HTR-8/SVneo (cell line): ENCODE measurements at places on chromosomes 4 and X.
A peak's percentile ranks its signal among the peaks of the same experiment; 100 is the strongest.

GRCh38 chrX:14505648-14506047, 23.7 kb upstream of the GLRA2 start:
- DNase-seq = no peak

DNA sequence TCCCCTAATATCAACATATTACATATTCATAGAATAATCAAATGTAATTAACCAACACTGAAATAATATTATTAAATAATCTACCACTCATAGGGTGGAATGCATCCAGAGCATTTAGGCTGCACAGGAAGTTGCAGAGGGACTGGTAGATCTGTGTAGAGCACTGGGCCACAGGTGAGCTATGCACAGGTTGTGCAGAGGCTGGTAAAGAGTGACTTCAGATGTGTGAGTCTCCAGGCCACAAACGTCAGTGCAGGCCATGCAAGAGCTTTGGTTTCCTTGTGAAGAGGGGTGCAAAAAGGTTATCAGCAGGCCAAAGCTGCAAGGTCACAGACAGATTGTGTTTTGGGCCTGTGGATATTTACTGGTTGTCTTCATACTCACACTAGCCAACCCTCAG, 25.5 kb upstream of the MANBA start:
- DNase-seq = no peak

DNA sequence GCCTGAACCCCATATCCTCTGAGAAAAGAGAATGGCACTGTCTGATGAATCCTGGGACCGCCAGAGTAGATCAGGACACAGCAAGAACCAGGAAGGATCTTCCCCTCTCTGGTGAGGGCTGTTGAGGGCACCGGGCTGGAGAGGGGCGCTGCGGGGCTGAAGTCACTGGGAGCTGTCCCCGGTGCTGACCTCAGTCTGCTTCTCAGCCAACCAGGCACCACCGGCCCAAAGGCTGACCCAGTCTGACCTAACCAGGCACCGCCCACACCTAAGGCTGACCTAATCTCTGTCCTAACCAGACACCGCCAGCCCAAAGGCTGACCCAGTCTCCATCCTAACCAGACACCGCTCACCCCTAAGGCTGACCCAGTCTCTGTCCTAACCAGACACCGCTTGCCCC, 82.8 kb downstream of the CPZ start:
- peak; percentile 24 for DNase-seq

GRCh38 chr4:1050486-1051213, 39.2 kb downstream of the FGFRL1 start:
- DNase-seq = no peak

GRCh38 chrX:109463784-109464183, 18.1 kb downstream of the GUCY2F start:
- no peak for DNase-seq

DNA sequence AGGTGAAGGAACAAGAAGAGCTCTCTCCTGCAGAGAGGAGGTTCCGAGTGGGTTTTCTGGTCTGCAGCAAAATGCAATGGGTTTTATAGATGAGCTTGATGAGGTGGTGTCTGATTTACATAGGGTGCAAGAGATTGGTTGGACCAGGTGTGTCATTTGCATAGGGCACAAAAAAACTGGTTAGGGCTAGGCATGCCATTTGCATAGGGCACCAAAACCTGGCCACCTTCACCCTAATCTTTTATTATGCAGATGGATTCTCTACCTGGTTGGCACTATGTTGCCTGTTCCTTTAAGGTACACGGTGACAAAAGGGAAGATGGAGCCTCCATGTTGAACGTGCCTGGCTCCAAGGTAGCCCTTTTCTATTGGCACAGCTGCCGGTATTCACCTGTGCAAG, 94.5 kb upstream of the PRKX start:
- DNase-seq = no peak

DNA sequence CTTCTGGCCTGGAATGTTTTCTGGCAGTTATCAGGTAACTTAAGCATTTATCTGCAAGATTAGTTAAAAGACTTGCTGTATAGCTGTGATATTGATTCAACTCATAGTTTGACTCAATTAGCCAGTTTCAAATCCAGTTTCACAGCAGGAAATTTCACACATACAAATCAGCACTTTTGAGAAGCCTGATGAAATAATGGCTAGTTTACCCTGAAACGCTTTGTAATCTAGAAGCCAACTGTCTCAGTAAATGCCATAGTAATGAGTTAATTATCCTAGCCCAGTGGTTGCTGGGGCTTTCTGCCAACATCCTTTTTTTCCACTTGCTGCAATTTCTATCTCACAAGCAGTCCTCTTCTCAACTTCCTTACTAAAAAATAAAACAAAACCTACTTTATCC, 53.1 kb downstream of the ARHGEF38 start:
- no peak for DNase-seq

- no peak for DNase-seq
Measured at GRCh38 chr4:127344071-127344470, 288.7 kb upstream of the INTU start.

GRCh38 chrX:16828124-16828908, 41.8 kb downstream of the RBBP7 start:
- DNase-seq = no peak

DNA sequence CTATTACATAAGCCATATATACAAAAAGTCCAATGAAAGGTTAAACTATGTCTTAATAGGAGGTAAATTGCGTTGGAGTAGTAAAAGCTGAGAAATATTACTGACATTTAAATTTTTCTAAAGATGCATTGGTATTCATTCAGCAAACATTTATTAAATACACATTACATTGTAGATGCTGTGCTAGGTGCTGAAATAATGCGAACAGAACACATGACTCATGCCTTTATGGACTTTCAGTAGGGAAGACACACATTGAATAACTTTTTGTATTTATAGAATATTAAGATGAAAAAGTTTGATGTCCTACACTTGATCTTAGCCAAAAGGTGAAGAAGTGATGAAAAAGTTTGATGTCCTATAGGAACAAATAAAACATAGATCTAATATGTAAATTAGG, 871.1 kb upstream of the SLIT2 start:
- no peak for DNase-seq

DNA sequence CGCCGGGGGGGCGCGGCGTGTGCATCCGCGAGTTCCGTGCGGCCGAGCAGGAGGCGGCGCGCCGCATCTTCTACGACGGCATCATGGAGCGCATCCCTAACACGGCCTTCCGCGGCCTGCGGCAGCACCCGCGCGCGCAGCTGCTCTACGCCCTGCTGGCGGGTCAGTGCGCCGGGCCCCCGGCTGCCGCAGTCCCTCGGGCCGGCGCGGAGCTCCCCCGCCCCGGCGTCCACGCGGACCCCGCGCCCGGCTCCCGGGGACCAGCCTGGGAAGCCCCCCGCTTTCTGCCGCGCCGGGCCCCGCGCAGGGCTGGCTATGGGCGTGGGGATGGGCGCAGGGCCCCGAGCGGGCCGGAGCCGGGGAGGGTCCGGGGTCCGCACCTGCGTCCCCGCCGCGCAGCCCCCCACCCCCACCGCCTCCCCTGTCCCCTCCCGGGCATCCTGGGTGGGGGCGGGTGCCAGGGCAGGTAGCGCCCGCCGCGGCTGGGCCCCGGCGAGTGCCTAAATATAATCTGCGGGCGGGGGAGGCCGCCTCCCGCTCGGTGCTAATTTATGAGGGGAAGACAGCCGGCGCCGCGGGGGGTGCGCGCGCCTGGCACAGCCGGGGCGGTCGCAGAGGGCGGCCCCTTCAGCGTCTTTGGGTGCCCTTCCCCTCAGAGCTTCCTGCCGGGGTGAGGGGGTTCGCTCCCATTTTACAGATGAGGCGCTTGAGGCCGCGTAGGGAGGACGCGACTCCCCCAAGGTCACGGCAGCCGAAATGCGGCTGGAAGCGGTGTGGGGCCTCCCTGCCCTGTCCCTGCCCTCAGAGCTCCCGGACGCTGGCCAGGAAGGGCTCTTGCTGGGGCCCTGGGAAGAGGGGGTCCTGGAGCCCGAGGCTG, 837 bp downstream of the NAT8L start:
- no peak for DNase-seq

DNA sequence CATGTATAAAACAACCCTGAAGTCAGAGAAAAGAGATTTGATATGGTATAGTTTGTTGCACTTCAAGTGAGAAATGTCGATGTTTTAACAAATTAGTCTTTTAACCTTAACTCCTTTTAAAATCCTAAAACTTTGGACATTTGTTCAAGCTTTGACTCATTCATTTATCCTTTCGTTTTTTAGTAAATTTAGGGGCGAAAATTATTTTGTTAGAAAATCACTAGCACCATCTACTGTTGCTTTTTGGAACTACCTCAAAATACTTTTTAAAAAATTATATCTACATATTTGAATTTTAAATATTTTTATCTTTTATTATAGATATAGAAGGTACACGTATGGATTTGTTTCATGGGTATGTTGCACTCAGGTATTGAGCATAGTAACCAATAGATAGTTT, 165.1 kb upstream of the POF1B start:
- DNase-seq = no peak

GRCh38 chrX:45233531-45233930, 32.9 kb upstream of the DIPK2B start:
- DNase-seq = no peak

DNA sequence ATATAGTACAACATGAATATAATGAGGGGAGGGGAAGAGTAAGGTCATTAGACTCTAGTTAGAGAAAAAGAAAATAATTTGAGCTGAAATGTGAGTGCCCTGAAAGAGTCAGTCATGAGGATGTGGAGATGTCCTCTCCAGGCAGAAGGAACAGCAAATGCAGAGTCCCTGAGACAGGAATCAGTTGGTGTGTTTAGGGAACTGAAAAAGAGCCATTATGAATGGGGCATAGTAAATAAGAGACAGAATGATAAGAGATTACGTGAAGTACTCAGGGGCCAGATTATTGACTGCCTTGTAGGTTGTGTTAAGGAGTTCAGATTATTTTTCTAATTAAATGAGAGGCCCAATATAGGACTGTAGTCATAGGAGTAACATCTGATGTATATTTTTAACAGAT, 147.0 kb downstream of the PDLIM5 start:
- no peak for DNase-seq

GRCh38 chr4:156191044-156191781, 237.5 kb upstream of the CTSO start:
- DNase-seq = no peak

DNA sequence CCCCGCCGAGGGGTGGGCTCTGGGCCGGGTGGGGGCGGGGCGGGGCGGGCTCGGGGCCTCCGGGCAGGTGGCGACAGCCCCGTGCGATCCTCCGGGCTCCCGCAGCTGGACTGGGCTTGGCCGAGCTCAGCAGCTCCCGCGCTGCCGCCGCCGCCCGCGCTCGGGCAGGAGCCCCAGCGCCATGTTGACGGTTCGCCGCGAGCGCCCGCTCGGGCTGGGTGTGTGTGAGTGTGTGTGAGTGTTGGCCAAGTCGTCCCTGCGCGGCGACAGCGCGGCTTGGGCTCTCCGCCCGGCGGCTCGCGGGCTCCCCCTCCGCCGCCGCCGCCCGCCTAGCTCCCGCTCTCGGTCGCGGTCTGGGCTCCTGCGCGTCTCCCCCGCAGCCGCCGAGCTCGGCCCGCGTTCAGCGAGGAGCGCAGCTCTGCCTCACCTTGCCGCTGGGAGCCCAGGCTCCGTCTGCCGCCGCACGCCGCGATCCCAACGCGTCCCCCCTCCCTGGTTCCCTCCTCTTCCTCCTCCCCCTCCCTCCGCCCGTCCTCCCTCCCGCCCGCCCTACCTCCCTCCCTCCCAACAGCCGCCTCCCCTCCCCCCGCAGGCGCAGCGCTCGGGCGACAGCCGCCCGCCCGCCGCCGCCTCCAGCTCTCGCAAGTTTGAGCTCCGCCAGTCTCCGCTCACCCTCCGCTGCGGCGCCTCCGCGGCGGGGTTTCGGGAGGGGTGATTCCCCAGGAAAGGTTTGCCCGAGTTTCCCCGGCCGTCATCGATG, at the start of gene BCOR:
Gene BCOR (minus strand): TSS at position 455 of the 760 bp plus-strand sequence. CDS start 20,029 bp downstream, outside the sequence.
- DNase-seq = no peak

DNA sequence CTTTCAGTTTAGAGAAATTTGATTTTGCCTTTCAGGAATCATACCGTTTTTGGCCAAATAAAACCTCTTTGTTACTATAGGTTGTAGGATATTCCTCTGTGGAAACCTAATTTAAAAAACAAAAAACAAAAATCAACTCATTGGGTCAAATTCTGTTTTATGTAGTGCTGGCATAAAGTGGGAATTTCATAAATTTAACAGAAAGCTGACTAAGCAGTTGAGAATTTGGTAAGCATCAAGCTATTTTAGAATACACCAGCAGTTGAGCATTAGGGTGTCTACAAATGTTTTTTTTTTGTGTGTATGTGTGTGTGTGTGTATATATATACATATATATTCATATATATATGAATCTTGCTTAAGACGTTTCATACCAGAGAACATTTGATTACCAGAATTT, 47.4 kb downstream of the C4orf33 start:
- no peak for DNase-seq

DNA sequence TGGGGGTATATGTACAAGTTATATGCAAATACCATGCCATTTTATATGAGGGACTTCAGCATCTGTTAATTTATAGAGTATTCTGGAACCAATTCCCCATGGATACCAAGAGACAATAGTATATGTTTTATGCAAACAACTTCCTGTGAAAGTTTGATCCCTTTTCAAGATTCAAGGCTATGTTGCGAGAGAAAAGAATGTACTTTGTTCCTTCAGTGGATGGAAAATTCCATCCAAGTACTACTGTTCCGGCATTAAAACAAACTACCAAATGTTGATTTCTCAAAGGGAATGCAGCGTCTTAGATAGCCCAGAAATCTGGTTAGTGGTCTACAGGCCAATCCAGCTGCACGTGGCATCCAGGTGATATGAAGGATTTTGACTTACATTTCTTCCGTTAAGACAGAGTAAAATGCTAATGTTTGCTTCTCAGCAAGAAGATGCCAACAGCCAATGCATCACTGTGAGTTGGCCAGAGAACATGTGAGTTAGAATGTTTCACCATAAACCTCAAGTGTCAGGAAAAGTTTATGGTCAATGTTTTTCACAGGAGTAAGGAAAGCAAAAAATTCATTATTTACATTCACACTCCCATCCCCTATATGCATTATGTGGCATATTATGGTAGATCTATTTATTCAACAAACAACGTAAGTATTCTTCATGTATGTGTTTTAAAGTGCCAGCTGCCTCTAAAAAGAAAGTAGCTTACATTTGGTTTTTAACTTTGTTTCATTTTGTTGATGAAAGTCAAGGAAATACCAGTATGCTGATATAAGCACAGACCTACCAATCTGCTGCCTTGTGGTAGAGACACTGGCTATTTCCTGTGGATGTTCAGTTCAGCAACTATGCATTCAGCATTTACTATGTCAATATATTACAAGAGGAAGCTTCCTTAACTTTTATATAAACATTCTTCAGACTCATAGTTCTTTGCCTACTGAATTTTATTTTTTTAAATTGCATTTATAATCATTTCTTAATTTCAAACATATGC, 44.4 kb downstream of the METTL14 start:
- no peak for DNase-seq

- peak; percentile 34 for DNase-seq
Measured at GRCh38 chrX:69133921-69134542, 31.2 kb downstream of the PJA1 start.

DNA sequence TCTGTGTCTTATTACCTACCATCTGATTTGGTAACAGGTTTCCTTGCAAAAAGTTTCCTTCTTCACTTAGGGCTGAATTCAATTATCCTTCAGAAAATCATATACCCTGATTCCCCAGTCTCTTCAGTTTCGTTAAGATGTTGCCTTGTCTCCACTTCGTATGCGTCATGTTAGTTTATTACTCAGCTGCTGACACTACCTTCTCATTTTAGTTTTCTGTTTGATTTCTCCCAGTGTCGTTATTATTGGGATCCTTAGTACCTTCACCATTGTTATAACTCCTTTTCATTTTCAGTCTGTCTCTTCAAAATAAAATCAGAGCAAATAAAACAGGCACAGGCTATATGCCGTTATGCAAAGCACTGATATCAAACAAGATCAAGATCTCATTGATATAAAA, 87.5 kb upstream of the RBPJ start:
- DNase-seq = no peak
